ENCODE measurements at places on chromosomes 5 and 9.
A peak's percentile ranks its signal among the peaks of the same experiment; 100 is the strongest.

- no peak for DNase-seq
These were observed 79.8 kb downstream of the HSD17B3 start for GRCh38 chr9:96222132-96222531.

DNA sequence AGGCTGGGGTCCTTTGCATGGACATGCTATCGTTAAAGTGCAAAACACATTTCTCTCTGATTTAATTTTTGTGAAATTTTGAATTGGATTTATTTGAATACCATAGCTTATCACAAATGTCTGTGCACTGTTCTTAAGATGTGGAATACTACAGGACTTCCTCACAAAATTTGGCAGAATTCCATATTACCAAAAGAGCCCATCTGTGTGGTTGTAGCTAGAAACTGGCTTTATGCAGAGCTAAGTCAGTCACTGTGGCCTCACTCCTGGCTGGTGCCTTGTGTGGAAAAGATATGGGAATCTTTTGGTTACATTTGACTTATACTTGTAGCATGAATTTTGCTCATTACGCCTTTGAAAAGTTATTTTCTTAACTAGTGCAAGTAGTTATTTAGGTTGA is 35.5 kb downstream of the ACO1 start:
- DNase-seq = no peak

- DNase-seq = peak; percentile 69
These were observed 86.7 kb downstream of the SLC1A3 start for GRCh38 chr5:36692791-36693763.

- no peak for DNase-seq
These were observed 1.8 kb upstream of the DAB2IP start for GRCh38 chr9:121649476-121650216.

GRCh38 chr5:37876943-37877342 is 37.1 kb upstream of the GDNF start:
- no peak for DNase-seq

DNA sequence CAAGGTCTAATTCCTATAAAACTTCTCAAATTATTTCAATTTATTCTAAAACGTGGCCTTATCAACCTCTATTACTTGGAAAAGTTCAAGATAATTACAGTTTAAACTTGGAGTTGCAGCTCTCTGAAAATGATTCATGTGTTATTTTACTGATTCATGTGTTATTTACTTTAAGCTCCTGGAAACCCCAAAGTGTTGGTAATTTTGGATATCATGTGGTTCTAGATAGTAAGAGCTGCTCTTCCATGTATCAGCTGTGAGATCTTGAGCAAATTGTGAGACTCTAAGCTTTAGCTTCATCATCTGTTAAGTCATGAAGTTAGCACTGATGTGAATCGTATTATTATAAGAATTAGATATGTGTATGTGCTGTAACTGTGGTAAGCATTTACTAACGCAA is 749.2 kb downstream of the TLE4 start:
- DNase-seq = no peak

DNA sequence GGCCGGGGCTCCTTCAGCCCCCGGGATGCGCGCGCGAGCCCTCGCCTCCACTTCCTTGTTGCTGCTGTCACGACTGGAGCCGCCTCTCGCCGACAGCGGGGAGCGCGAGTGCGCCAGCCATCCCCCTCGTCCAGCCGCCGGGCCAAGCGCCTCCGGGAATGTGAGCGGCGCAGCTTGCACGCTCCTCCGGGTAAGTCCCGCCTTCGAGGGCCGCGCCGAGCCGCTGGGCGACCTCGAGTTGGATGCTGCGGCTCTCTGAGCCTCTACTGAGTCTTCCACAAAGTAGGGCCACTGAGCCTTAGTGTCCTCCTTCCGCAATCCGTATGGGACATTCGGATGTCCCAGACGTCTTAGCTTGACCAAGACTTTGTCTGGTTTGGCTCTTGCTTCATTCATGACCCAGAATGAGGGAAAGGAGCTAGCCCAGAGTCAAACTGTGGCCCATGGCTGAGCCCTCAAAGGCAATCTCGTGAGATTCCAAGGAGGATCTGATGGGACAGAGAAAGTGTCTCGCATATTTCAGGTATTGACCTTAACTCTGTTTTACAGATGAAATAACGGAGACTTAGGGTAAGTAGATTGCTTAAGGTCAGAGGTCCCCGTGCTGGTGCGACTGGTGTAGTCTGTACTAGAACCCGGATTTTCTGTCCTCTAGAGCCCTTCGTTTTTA is 586 bp downstream of the HMGXB3 start:
- DNase-seq = no peak

DNA sequence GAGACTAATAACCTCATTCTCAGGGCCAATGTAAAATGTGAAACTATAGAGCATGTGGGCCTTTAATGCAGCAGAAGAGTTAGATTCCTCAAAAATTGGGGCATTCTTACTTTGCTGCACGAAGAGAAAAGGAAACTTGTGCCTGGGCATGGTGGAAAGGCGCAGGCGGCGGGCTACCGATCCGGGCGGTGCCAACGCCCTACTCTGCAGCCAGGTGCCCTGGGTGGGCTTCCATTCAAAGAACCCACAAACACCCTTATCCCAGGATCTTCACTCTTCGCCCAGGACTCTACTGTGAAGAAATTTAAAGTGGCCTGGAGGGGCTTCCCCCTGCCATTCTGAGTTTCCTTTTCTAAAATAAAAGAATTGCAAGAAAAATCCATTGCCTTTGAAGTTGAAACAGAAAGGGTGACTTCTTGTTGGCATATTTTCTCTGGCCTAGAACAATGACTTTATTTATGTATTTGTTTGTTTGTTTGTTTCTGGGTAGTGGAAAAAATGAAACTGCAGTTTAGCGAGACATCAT is 124.9 kb downstream of the TMEM161B start:
- DNase-seq = no peak

- peak; percentile 19 for DNase-seq
These were observed 46.2 kb downstream of the LIX1 start for GRCh38 chr5:97096191-97096590.

DNA sequence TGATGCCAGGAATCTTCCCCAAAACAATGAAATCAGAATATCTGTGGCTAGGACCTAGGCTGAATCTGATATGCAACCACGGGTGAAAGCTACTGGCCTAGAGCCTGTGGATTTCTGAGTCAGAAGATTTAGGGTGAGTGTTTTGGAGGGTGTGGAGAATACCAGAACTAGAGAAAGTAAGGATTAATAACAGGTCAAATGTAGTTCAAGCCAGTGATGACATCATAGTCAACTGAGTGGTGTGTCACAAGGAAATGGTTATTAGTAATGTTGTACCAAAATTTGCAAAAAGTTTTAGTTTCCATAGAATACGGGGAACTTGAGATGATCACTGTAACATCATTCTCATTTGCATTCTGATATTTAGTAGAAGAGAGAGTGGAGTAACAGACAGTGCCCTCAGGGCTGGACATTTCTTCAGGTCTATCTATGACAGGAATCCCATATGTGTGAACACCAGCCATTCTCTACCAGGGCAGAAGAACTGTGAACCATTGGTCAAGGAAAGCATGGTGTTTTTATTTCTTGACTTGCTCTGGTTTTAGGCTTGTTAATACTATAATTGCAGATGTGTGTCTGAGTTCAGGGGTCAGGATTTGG is 3.7 kb downstream of the GALNT12 start:
- no peak for DNase-seq

DNA sequence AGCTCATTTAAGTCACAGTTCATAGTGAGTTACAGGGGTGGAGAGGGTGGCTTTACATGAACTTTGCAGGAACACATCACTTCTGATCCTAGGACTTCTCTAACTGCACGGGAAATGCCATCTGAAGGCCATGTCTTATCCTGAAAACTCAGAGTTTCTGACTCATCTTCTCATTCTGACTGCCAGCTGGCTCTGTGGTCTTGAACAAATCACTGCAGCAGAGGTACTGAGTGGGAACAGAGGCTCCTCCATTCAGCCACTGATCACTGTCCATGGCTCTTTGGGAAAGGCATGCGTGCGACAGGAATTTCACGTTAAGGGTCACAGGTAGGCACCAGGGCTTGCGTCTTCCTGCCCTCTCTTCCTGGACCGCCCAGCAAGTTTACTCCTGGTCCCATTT is 114.6 kb upstream of the LRRTM2 start:
- DNase-seq = no peak

DNA sequence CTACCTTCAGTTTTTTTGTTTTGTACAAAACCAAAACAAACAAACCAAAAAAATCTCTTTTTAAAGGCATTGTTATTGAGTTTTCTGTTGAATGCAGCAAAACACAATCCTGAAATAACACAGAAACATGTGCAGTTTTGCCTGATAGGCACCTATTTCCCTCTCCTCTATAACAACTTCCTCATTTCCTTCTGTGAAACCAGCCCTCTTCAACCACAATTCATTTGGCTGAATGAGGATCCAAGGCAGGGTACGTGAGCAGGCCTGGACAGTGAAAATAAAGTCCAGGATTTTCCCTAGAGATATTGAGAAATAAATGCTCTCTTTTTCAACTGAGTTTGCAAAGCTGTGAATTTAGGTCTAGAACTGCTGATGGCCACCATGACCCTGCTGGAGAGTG is 134.8 kb upstream of the LARP1 start:
- DNase-seq = no peak

- no peak for DNase-seq
These were observed 22.4 kb upstream of the FREM1 start for GRCh38 chr9:14932641-14933040.

DNA sequence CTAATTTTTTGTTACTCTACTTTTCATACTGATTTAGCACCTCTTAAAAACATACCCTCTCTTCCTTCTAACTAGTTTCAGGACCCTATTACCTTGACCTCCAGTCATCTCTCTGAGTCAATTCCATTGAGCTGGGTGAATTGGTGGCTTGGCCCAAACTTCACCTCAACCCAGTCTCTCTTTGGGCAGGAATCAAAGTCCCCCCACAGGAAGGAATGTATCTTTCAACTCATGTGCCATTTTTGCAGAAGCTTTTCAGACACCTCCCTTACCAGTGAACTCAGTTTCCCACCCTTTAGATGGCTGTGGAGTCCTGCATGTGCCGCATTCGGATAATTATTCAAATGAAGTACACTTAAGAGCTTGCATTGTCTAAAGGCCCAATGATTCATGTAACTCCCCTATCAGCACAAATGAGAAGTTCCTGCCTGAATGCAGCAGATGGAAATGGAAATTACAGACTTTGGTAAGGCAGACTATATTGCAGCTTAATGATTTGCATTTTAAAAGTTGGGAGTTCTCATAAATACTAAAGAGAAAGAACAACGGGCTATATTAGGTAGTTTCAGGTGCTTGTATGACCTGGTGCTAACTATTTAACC is 693.5 kb downstream of the PTPRD start:
- DNase-seq = no peak

- DNase-seq = no peak
These were observed 311.5 kb upstream of the IRX4 start for GRCh38 chr5:2194236-2194555.

DNA sequence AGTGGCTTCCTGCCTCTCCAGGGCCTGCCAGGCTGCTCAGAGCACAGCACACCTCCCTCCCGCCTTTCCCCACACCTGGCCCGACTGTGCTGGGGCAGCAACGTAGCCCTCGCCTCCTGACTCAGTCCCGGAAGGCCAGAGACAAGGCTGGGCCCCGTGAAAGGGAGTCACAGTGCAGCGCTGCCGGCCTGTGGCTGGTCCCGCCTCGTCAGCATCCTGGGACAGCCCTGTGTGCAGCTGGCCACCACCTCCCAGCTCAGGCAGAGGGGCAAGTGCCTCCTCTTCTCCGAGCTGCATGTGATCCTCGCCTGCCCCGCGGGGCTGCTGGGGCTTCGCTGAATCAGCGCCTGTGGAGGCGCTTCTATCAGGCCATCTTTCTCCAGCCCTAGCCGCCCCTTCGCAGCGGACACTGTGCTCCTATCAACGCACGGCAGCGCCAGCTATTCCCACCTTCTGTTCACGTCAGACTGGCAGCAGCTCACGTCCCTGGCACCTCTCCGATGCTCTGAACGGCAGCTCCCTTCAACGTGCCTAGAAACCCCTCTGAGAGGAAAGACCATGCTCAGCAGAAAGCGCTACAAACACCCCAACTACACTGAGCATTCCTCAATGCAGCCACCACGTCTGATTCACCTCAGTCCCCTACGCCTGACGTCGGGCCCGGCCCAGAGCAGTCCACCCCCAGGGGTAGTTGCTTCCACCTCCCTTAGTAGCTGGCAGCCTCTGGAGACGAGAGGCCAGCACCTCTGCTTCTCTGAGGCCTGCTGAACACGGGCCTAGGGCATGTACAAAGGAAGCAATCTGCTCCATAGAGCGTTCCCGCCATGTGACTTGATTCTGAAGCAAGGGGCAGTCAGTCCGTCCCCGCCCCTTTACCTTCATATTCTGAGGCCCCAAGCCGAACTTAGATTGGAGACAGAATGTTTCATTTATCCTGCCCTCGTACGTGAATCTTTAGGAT is 78.8 kb downstream of the GPR21 start:
- no peak for DNase-seq

DNA sequence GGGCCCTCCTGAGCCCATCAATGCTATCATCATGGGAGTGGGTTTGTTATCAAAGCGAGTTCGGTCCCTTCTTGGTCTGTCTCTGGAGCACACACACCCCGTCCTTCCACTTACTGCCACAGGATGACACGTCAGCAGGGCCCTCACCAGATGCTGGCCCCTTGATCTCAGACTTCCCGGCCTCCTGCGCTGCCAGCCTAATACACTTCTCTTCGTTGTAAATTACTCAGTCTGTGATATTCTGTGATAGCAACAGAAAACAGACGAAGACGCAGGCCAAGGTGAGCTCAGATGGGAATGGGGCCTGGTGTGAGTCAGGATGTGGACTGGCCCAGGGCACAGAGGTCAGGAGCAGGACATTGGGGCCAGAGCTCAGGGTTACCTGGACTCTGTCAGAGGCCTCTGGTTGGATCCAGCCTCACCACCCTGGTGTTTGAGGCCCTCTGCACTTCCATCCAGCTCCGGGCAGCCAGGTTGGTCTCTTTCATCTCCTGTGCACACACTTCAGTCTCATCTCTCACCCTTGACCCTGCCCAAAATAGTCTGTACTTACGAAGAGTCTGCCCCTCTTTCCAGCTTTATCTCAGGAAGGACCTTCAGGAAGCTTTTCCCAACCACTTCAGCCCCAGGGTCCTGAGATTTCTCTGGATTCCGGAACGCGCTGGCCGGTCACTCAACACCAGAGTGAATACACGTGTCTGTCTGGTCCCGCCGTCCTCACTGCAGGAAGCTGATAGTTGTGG is 26.0 kb upstream of the CNOT6 start:
- no peak for DNase-seq

DNA sequence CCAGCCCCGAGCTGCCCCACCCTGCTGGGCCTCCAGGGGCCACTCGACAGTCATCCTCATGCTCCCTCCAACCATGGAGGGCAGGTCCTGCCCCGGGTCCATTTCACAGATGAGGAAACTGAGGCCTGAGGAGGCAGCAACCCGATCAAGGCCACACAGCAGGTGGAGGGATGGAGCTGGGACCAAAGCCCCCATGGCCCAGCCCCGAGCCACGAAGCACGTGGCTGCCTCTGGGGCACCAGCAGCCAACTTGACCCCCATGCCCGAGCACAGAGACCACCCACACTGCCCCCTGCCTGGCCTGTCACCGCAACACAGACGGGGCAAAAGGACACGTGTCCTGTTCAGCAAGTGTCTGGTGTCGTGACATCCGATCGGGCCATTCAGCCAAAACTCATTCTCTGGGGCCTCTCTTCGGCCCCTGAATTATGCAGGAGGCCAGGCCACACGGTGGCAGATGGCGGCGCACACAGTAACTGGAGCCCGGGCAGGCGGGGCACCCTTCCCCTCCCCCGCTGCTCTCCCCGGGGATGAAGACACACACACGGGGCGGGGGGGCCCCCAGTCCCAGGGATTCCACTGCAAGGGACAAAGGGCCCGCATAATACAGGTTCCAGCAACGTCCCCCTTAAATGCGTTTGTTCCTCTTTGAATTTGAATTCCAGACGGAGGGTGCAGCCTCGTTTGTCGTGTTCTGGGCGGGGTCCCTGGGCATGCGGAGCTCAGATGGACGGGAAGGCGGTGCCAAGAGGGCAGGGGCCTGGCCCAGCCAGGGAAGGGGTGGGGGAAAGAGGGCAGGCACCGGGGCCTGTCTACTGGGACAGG is 29.4 kb upstream of the TMEM250 start:
- no peak for DNase-seq

Measured in renal pelvis (tissue), 12 donors.